ENCODE measurements at places on chromosomes 12 and 14.

- DNase-seq: no peak
Measured at GRCh38 chr14:56487761-56488160, 91.8 kb upstream of the TMEM260 start.

GRCh38 chr14:102189874-102190273, 50.2 kb downstream of the WDR20 start:
- no peak for DNase-seq

GRCh38 chr14:23694949-23695663, 58.9 kb downstream of the DHRS2 start:
- DNase-seq: no peak

GRCh38 chr12:77724367-77724957, 106.2 kb upstream of the NAV3 start:
- no peak for DNase-seq

- DNase-seq: no peak
Measured at GRCh38 chr12:18653465-18653864, 84.3 kb downstream of the PLCZ1 start.

GRCh38 chr12:2354151-2354991, 301.6 kb downstream of the CACNA1C start:
- DNase-seq: no peak

- DNase-seq: no peak
Measured at GRCh38 chr12:118307069-118307954, 65.4 kb downstream of the TAOK3 start.

GRCh38 chr12:59715434-59715833, 119.6 kb downstream of the SLC16A7 start:
- no peak for DNase-seq

DNA sequence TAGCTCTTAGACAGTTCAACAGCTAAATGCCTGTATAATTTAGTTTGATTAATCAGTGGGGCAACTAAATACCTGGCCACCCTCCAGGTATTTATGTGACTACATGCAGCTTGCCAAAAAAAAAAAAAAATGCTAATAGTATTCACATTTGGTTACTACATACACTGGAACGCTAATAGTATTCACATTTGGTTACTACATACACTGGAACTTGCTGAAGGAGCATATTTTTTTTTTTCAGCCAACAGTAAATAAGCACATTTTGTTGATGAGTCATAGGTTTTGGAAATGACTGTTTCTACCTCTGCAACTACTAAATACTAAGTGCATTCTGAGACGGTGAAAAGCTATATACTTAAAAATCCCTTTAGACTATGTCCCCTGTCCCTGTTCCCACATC, 1172.3 kb downstream of the LRFN5 start:
- DNase-seq: no peak

GRCh38 chr12:52568111-52568510, 5.5 kb downstream of the KRT74 start:
- no peak for DNase-seq

GRCh38 chr12:66863276-66863675, 184.4 kb upstream of the GRIP1 start:
- DNase-seq: no peak

DNA sequence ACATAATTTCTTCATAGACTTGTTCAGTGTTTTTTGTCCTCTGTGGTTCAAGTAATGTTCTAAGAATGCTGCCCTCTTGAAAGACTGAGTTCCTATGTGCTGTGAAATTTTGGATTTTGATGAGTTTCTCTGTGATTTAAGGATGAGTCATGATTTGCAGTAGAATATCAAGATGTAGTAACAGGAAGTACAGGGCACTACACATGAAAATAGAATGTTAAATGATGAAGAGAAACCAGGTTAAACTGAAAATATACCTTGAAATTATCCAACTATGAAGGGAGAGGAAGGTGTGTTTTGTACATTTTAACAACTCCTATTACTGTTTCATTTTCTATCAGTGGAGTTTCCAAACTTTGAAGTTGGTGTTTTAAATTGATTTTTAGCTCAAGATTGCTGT, 4.8 kb downstream of the ELK3 start:
- DNase-seq: no peak

- DNase-seq: no peak
Measured at GRCh38 chr12:48482930-48483329, 632 bp downstream of the C12orf54 start.

- no peak for DNase-seq
Measured at GRCh38 chr12:28893856-28894255, 255.2 kb upstream of the FAR2 start.

DNA sequence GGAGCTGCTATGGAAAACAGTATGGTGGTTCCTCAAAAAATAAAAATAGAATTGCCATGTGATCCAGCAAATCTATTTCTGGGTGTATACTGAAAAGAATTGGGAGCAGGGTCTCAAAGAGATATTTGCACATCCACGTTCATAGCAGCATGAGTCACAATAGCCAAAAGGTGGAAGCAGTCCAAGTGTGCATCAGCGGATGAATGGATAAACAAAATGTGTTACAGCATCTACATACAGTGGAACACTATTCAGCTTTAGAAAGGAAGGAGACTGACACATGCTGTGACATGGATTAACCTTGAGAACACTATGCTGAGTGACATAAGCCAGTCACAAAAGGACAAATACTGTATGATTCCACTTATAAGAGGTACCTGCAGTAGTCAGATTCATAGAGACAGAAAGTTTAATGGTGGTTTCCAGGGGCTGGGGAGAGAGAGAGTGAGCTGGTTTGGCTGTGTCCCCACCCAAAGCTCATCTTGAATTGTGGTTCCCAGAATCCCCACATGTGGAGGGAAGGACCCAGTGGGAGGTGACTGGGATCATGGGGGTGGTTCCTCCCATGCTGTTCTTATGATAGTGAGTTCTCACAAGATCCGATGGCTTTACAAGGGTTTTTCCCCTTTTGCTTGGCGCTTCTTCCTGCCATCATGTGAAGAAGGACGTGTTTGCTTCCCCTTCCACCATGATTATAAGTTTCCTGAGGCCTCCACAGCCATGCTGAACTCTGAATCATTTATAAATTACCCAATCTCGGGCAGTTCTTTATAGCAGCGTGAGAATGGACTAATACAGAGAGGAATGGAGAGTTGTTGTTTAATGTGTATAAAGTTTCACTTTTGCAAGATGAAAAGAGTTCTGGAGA, 17.6 kb upstream of the TBC1D30 start:
- no peak for DNase-seq

GRCh38 chr12:107444771-107445170, 240.8 kb upstream of the PWP1 start:
- DNase-seq: no peak

DNA sequence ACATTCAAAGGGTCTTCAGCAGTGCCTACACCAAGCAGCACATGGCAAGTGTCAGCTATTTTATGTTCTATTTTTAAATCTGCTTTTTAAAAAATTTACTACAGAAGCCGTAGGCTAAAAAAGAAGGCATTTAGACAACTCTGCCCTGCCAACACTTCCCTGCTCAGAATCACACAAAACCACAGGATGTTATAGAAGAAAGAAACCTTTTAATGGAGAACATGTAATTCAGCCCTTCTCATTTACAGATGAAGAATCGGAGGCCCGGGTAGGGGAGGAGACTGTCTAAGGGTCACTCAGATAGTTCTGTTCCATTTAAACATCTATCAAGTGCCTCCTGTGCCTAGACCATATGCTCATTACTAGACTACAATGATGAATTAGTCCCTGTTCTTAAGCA, 171.8 kb upstream of the NTF3 start:
- DNase-seq: no peak

DNA sequence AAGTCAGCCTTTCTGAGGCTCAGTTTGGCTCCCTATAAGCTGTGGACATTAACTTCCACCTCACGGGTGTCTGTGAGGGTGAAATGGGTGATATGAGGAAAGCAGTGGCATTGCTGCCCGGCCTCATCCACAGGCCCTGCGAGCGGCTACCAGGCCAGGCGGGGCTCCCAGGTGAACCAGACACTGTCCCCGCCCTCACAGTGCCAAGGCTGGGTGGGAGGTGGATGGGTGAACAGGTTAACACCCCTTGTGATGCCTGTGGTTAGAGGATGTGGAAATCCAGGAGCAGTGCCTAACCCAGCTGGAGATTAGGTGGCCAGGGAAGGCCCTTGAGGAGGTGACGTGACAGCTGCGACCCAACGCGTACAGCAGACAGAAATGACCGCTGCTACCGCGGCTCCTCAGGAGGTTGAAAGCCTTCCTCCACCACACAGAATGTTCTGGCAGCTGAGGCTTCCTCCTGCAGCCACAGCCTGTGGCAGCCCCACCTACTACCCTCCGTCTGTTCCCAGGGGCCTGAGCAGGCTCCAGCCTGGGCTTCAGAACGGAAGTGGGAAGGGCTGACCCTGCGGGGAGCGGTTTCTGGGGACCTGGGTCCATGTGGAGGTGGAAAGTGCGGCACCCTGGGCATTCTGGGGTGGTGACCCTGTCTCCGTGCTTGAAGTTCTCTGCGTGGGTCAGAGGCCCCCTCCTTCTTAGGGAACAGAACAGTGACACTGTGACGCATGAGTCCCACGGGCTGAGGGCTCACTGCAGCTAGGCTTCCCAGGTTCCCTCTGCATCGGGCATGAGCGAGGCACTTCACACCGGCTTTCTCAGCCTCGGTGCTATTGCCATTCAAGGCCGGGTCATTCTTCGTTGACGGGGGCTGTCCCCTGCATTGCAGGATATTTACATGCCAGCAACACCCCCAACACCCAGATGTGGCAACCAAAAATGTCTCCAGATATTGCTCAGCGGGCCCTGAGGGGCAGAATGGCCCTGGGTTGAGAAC, 9.7 kb downstream of the MMAB start:
- DNase-seq: no peak

GRCh38 chr14:34300882-34301734, 160.9 kb downstream of the SPTSSA start:
- DNase-seq: no peak

- no peak for DNase-seq
Measured at GRCh38 chr14:104555430-104556255, 23.9 kb upstream of the C14orf180 start.

- DNase-seq: no peak
Measured at GRCh38 chr14:89180546-89180945, 236.5 kb downstream of the FOXN3 start.

DNA sequence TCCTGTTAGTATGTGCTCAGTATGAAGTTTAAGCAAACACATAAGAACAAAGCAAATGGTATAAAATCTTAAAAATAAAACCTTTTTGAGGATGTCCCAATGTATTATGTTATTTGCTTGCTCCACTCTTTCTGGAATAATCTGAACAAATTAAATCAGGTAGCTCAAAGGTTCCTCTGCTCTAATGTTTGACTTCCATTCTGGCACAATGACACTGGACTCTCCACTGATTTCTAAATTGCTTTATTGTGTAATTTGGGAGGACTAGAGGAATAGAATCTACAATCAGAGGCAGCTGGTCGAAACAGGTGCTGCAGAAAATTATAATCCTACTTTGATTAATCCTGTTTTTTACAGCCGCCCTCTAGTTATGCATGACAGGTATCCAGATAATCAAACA, 523.7 kb upstream of the FOXG1 start:
- DNase-seq: no peak

DNA sequence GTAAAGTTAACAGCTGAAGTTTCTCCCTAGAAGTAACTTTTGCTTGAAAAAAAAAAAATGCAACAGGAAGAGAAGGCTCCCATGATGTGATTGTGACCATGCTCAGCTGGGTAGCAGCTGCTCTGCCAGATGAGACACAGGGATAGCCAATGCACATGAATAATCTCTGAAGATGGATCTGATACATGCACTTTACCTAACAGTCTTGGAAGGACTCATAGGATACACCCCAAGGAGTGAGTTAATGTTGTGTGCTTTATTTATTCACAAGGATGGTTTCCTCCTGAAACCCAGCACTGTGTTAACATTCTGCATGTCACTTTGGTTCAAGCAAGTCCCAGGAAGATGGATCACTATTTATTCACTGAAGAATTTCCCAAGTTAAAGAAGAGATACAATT, 46.5 kb downstream of the NDUFA12 start:
- DNase-seq: no peak

DNA sequence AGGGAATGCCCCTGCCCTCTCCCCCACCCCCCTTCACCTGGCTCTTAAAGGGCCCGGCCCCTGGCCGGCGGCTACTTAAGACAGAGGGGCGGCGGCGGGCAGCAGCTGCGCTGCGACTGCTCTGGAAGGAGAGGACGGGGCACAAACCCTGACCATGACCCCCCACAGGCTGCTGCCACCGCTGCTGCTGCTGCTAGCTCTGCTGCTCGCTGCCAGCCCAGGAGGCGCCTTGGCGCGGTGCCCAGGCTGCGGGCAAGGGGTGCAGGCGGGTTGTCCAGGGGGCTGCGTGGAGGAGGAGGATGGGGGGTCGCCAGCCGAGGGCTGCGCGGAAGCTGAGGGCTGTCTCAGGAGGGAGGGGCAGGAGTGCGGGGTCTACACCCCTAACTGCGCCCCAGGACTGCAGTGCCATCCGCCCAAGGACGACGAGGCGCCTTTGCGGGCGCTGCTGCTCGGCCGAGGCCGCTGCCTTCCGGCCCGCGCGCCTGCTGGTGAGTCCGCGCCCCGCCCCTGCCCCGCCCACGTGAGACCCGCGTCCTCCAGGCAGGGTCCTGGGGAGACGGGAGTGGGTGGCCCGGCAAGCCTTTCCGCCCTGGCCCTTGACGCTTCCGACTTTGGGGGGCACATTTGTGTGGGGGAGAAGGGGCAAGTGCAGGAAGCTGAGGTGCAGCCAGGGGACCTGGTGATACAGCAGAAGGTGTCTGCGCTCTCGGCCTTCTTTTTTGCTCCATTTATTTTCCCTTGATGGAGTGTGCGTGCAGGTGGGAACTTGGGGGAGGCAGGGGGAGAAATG, at the start of gene IGFBP6:
Gene IGFBP6, plus strand, starts transcription at position 104 of the 790 bp plus-strand sequence. Its CDS starts 51 bp downstream, at position 155.
- peak; percentile 58 for DNase-seq

DNA sequence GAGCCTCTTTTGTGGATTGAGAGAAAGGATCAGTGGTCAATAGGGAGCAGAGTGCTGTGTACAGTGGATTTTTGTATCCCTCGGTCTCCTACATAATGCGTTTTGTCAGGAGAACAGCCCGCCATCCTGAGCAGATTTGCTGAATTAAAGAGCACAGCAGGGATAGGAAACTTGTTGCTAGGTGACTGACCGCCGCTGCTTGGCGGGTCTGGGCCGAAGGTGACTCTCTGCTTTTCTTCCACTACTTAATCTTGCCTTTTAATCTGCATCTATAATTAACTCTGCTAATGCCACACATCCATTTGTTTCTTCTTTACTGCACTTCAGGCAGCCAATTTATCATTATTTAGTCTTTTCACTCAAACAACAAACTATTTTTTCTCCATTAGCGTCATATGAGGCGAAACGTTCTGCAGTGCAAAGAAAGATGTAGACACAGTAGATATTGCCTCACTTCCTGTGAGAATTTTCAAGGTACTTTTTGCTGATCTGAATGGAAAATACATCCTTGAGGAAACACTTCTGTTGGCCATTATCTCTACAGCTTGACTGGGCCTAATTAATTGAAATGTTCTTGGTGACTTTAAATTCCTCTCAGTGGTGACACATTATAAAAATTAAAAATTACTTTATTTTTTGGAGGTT, 108.0 kb downstream of the PPM1A start:
- DNase-seq: no peak

- no peak for DNase-seq
Measured at GRCh38 chr12:72509891-72510290, 237.7 kb downstream of the TRHDE start.

GRCh38 chr12:14167005-14167628, 185.7 kb upstream of the GRIN2B start:
- DNase-seq: peak; percentile 63

- no peak for DNase-seq
Measured at GRCh38 chr12:123488539-123489230, 30.7 kb downstream of the SNRNP35 start.

- no peak for DNase-seq
Measured at GRCh38 chr12:127145929-127146789, 1120.8 kb upstream of the TMEM132C start.

Data from mesothelial cell of epicardium (in vitro differentiated cells).